Foreskin keratinocyte (primary cell): ENCODE measurements at places on chromosomes 13 and 19. TPM values are rescaled to one million over a fixed set of nuclear protein-coding genes. Genes with fewer than 3 reads are reported as not detected.
A peak's percentile ranks its signal among the peaks of the same experiment; 100 is the strongest.

GRCh38 chr13:30429721-30430694 is 7.7 kb downstream of the UBE2L5 start:
- peak; percentile 92 for DNase-seq

DNA sequence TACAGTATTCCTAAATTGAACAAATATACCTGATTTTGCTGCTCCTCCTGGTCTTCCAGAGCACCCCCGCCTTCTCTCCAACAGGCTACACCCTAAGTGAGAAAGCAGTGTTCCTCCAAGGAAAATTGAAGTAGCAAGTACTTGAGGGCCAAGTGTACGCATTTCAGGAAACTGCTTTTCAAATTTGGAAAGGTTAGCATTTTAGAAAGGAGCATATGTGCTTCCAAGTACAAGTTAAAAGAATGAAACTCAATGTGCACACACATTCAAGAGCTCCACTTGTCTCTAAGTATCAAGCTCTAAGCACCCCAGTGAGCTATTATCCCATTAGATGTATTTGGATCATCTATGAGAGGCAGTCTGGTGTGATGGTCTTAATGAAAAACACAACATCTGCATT is 25.8 kb downstream of the LHFPL6 start:
- DNase-seq: no peak

DNA sequence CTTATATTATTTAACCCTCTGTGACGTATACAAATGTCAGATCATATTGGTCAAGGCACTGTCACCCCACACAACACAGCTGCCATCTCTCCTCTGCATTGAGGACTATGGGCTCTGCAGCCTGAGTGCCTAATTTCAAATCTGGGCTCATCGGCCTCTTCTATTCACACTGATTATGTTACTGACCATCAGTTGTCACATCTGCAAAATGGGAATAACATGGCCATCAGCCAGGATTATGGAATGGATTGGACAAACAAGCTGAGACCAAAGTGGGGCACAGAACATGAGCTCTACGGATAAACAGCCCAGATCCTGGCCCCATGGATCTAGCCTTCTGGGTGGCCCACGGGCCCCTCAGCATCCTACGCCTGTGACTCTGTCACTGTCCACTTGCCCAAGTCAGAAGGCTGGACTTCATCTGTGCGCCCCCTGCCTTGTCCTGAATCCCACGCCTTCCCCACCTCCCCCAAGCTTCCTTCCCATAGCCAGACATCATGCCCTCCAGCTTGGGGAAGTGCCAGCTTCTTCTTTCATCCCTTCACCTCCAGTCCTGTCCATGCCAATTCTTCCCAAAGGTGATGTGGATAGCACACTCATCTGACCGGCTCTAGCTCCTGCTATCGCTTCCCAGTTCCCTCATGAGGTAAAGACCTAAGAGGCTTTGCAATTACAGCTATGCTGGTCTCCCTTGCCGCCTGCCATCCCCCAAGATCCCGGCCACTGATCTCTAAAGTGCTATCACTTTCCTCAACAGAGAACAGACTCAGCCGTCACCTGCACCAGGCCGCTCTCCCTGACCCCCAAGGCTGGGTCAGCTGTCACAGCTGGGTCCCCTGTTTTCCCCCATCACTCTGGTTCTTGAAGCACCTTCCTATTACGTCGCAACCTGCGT is 872 bp downstream of the FARSA start:
- no peak for DNase-seq

- no peak for DNase-seq
These were observed 37.4 kb upstream of the C13orf46 start for GRCh38 chr13:114011226-114011625.

DNA sequence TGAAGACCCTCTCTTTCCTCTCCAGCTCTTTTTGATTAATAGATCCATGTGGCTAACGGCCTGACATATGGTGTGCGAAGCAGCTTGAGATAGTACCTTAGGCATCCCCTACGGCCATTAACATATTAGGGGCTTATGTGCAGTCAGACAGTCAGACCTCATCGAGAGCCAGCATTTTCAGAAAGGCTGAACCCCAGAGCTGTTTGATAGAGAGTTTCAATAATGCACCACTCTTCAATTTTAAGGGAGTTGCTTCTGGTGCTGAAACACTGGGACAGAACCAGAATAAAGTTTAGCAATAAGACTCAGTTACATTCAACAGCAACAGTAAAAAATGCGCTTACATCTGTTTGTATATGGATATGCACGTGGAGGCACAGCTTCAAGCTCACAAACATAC is 10.8 kb downstream of the POU4F1 start:
- no peak for DNase-seq

The LAIR1 gene
- total RNA-seq: not detected in 2 replicates

The TUBB4A gene
- not detected in 2 replicates for total RNA-seq

The SIGLEC12 gene
- total RNA-seq: not detected in 2 replicates

The C2CD4C gene
- 4.3 and 5.2 TPM in 2 replicates for total RNA-seq

The KRTDAP gene
- total RNA-seq: 9.0 and 12.6 TPM in 2 replicates
